ENCODE measurements at places on chromosomes 7 and 10.

GRCh38 chr7:157271315-157271990 is 65.4 kb upstream of the DNAJB6 start:
- DNase-seq: no peak

- no peak for DNase-seq
Measured at GRCh38 chr7:34844936-34845665, 187.1 kb downstream of the NPSR1 start.

- no peak for DNase-seq
Measured at GRCh38 chr10:99235658-99236626, at the start of gene HPSE2. Gene HPSE2, minus strand, starts transcription at chr10:99235852.

DNA sequence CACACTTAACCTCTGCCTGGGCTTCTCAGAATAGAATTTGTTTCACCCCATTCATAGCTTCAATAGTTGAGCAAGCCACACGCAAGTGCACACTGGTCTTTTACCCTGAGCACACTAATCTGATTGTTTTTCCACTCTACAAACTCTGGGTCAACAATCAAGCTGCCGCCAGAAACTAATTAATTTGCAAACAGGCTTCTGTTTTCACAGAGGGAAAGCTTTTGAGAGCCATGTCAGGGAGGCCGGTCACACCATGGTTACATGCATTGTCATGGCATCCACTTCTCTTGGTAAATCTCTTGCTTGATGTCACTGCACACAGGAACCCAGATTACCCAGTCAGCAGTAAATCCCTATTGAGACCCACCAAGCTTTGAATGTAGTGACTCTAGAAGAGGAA is 154.2 kb downstream of the SEMA3A start:
- no peak for DNase-seq

- DNase-seq: no peak
Measured at GRCh38 chr7:141562972-141563371, 11.8 kb downstream of the AGK start.

DNA sequence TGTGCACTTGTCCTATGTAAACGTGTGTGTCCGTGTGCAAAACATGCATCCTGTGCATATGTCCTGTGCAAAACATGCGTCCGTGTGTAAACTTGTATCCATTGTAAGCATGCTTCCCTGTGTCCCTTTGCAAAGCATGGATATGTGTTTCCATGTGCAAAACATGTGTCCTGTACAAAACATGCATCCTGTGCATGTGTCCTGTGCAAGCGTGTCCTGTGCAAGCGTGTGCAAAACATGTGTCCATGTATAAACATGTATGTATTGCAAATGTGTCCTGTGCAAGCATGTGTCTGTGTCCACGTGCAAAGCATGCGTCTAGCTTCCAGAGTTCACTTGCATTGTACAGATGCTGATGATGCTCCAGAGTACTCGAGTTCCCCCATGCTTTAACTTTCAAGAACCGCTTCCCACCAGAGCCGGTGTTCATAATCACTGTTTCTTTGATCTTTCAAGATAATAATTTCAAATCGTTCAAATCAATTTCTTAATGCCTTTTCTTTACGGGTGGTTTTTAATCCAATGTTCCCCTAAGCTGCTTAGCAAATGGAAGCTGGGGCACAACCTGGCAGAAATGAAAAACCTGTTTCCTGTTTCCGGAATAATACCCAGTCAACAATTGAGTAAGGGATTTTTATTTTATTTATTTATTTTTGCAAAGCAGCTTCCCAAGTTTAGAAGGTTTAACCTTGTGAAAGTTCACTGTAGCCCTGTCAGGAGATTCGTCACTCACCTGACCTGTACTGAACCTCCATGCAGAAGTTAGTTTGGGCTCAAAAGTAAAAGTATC is 641 bp upstream of the ASB13 start:
- DNase-seq: no peak

DNA sequence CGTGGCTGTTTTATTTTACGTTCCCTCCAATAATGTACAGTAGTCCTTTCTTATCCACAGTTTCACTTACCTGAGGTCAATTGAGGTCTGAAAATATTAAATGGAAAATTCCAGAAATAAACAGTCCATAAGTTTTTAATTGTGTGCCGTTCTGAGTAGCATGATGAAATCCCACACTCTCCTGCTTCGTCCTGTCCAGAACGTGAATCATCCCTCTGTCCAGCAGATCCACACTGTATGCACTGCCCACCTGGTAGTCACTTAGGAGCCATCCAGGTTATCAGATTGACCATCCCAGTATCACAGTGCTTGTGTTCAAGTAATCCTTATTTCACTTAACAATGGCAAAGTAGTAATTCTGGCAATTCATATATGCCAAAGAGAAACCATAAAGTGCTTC is 46.3 kb downstream of the STARD3NL start:
- no peak for DNase-seq

DNA sequence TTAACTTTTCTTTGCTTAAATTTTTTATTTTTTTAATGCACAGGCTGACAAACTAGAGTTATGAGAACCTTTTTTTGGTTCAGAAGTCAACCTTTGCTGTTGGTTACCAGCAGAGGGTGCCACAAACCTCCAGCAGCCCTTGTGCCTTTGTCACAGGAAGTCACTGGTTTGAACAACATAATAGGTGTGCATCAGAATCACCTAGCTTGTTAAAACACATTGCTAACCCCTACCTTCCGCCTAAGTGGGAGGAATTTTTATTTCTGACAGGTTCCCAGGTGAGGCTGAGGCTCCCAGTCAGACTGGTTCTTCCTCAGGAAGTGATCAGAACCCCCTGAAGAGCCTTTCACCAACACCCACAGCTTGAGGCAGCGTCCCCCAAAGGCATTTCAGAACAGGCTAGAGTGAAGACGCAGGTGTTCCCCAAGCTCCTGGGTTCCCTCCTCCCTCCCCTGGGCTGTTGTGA is 22.6 kb upstream of the VDAC2 start:
- peak; percentile 64 for DNase-seq

DNA sequence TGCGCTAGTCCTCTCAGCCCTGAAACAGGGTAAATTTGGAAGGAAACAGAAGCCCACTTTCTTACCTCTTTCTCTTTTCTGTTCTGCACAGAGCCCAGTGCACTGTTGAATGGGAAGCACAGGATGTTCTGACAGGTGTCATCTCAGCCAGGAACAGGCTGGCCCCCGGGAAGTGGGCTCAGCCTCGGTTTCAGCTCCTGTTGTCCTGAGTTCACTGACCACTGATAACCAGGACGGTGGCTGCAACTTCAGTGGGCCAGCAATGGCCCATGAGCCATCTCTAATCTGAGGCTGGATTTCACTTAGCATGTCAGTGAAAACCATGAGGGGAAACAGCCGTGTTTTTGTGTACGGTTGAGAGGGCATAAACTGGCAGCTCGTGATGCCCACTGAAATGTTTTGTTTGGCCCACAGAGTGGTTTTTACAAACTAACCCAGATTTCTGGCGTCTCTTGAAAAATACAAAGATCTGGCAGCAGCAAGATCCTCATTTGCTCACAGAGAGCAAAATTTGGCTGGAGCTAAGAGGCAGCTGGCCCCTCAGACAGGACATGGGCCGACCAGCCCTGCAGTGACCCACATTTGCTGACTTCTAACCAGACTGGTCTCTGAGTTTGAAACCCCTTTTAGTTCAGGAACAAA is 455.9 kb downstream of the PAXIP1 start:
- no peak for DNase-seq

GRCh38 chr10:118927321-118927720 is 102.2 kb upstream of the NANOS1 start:
- no peak for DNase-seq

DNA sequence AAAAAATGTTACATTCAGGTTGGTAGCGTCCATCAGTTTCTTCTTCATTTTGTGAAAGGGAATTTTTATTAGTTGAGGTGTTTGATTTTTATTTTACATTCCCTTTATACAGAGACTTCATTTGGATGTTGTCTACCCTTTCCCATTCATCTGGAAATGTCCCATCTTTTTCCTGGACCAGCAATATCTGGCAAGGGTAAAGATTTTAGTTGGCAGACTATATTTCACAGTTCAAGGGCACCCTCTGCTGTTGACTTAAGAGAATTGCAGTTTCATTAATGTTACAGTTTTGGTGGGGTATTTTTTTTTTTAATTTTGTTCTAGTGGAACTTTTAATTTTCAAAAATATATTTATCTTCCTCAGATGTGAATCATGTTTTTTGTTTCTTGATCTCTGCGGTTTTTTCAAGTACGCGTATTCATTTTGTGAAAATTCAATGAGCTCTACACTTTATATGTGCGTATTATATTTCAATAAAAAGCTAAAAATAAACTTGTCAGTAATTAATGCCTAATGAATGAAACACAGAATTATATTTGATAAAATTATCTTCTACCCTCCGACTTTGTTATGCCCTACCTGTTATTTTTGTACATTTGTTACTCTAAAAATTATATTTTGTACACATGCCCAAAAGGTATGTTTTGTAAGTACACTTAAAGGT is 97.9 kb upstream of the KLF14 start:
- DNase-seq: no peak

GRCh38 chr7:123666492-123666891 is 10.8 kb downstream of the LMOD2 start:
- no peak for DNase-seq

GRCh38 chr7:17195576-17195975 is 102.9 kb upstream of the AHR start:
- no peak for DNase-seq

DNA sequence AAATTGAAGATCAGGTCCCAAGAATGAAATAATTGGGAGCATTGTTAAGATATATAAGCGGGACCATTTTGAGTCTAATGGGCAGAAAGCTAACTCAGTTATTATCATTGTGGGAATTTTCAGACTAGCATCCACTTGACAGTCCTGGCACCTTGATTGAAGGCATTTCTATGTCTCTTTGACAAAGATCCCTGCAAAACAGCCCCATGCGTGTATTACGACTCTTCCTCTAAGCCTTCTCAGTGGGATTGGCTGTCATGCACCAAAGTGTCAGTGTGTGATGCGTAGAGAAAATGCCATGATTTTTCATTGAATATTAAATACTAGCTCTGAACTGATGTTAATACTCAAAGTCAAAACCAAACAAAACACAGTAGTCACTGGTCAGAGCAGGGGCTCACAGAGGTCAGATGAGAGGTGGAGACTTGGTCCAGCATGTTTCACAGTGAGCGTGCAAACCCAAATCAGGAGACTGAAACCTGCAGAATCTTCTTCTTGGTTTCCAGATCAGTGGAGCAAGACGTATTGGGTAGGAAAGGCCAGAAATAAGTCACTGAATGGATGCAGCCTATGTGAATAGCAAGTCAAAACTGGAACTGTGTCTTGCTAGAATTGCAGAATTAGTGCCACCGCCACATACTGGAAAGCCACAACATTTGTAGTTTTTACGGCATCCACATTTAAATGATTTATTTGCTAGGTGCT is 303.6 kb upstream of the AKR1E2 start:
- DNase-seq: no peak

DNA sequence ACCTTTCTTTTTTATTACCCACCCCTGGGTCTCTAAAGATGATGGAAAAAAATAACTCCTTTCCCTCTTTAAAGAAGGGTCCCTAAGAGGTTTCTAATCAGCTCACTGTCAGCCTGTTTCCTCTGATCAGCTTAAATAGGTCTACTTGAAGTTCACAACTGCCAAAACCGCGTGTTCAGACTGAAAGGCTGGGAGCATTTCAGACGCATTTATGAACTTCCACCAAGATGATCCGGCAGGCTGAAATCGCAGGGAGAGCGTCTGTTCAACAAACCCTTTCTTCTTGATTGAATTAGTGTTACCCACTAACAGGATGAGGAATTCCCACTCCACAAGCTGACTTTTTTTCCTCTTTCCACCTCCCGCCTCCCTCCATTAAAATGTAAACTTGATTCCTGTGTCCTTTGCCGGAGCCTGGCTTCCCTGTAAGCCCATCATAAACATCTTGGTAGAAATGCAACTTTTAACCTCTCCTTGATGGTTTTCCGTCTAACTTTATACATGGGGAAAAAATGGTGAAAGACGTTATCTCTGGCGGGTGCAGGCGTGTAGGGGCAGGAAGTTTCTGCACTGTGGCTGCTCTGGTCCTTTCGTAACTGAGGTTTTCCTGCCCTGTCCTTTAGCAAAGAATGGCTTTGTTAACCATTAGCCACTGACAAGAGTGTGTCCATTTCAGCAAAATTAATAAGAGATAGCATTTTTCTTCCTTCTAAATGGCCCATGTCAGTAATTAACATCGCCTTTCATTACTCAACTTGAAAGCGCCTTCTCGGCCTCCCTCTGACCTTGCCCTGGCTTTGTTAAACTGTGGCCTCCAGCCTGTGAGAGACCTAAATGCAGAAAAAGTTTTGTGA is 130.7 kb downstream of the BAMBI start:
- no peak for DNase-seq

- no peak for DNase-seq
Measured at GRCh38 chr7:66737667-66738066, 2.9 kb upstream of the RABGEF1 start.

DNA sequence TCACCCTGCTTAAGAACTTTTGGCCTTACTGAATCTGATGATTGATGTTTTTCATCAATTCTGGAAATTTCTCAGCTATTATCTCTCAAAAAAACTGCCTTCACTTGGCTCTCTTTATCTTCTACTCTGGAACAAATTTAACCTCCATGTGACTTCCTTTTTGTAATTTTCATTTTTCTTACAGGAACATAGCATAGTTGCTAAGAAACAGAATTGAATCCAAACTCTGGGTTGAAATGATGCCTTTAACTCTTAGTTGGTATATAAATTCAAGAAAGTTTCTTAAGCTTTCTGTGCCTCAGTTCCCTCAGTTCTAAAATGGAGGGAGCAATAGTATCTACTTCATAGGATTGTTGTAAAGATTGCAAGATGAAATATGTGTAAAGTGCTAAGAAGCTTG is 19.8 kb downstream of the GPR141 start:
- DNase-seq: no peak

GRCh38 chr10:101837748-101838147 is 5.9 kb downstream of the KCNIP2 start:
- DNase-seq: no peak

- no peak for DNase-seq
Measured at GRCh38 chr7:47482013-47482875, 99.7 kb downstream of the TNS3 start.

- no peak for DNase-seq
Measured at GRCh38 chr10:68047122-68047521, 28.0 kb downstream of the HERC4 start.

- no peak for DNase-seq
Measured at GRCh38 chr10:1954300-1954699, 217.0 kb upstream of the ADARB2 start.

DNA sequence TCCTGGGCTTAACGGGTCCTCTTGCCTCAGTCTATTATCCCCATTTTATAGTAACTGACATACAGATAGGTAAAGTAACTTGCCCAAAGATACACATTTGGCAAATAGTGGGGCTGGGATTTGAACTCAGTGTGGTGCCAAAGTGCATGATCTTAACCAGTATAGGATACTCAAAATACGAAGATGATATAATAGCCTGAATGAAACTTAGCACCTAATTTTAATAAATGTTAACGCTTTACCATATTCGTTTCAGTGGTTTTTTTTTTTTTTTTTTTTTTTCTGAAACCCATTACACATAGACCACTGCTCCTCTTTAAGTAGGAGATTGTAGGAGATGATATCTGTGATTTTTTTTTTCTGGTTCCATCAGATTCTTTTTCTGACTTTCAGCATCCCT is 21.4 kb downstream of the ACTR3B start:
- DNase-seq: no peak

DNA sequence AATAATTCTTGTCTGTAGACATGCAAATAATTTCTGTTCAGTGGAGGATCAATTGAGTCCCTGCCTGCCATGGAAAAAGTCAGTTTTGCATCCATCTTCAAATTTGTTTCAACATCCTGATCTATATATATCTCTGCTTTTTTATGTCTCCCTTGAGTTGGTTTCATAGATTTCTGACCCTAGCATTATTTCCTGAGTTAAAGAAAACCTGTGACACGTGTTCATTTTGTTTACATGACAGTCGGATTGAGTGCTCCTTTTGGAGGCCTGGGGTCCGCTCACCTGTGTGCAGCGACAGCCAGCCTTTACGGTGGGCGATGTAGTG is 674 bp downstream of the MRPS24 start:
- no peak for DNase-seq

Measured in mucosa of gallbladder (tissue), 1 donor.